ENCODE measurements at places on chromosomes 4 and X. TPM values are rescaled to one million over a fixed set of nuclear protein-coding genes. Genes with fewer than 3 reads are reported as not detected.

The GPR143 gene
- 0.99 TPM for total RNA-seq

The RAB39B gene
- not detected for total RNA-seq

The ARHGEF9 gene
- total RNA-seq = 5.4 TPM

The NUDT10 gene
- total RNA-seq = 1.0 TPM

The TRAPPC11 gene
- 107 TPM for total RNA-seq

DNA sequence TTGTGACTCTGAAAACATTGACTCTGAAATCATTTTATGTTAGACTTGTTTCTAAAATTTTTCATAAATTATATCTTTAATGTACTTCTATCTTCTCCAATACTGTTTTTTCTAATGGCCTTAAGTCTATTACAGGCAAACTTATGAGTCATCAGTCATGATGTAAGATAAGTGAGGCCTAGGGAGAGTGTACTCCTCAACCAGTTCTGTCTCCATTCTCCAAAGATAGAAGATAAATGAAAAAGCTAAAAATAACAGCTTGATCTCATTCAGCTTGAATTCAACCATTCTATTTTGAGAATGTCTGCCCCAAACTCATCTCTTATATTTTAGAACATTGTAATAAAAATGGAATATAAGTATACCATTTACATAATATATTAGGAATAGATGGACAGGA is 34.5 kb downstream of the STBD1 start:
- H3K27me3 ChIP-seq = no peaks in the 10 kb centered on the region
- H3K4me3 ChIP-seq = no peak overlapping the region
- no peak for DNase-seq
- H3K36me3 ChIP-seq = no peaks in the 10 kb centered on the region
- H3K4me1 ChIP-seq = no peaks in the 10 kb centered on the region
- no peak overlapping the region for H3K27ac ChIP-seq

DNA sequence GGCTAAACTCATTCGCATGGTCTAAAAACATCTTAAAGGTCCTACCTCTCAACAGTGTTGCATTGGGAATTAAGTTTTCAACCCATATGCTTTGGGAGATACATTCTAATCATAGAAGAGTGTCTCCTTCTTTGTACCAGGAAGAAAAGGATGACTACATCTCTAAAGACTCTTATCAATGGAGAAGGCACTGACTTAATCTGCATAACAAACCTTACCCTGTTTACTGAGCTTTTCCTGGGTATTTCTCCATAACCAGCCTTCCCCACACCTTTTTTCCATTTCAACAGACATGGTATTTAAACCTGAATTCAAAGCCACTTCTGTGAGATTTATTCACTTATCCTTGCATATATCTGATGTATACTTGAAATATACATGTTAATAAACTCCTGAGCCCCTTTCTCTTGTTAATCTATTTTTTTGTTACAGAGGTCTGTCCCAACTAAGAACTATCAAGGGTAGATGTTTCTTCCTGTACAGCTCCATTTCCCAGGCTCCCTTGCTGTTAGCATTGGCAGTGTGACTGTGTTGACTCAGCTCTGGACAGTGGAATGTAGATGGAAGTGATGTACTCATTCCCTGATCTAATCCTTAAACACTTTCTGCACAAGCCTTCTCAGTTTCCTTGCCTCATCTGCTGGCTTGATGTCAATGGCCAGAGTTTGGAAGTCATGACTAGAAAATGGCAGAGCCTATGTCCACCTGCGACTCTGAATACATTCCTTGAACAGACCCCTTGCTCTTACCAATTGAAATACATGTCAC is 148.9 kb upstream of the CPEB2 start:
- H3K27me3 ChIP-seq = no peaks in the 10 kb centered on the region
- H3K27ac ChIP-seq = no peak overlapping the region
- no peaks in the 10 kb centered on the region for H3K4me1 ChIP-seq
- no peak for DNase-seq

GRCh38 chr4:74886484-74886883 is 46.4 kb upstream of the PARM1 start:
- DNase-seq = no peak
- H3K27me3 ChIP-seq = no peaks in the 10 kb centered on the region
- no peaks in the 10 kb centered on the region for H3K4me1 ChIP-seq
- H3K27ac ChIP-seq = no peak overlapping the region

GRCh38 chr4:121898150-121898549 is 27.9 kb upstream of the BBS7 start:
- peak; percentile 6 for DNase-seq
- no peaks in the 10 kb centered on the region for H3K36me3 ChIP-seq
- H3K4me1 ChIP-seq = no peaks in the 10 kb centered on the region

GRCh38 chrX:49272421-49272820 is 2.8 kb downstream of the PPP1R3F start:
- H3K4me3 ChIP-seq = no peak overlapping the region
- no peaks in the 10 kb centered on the region for H3K27me3 ChIP-seq
- no peak for DNase-seq
- no peak overlapping the region for H3K27ac ChIP-seq
- peaks cover 47% of the 10 kb centered on the region for H3K4me1 ChIP-seq

GRCh38 chr4:163085085-163085484 is 81.6 kb downstream of the NAF1 start:
- H3K27me3 ChIP-seq = no peaks in the 10 kb centered on the region
- no peak overlapping the region for H3K27ac ChIP-seq
- H3K4me1 ChIP-seq = no peaks in the 10 kb centered on the region
- no peak overlapping the region for H3K4me3 ChIP-seq
